Urinary bladder (tissue), 4 donors: ENCODE measurements at places on chromosomes 4 and X.

DNA sequence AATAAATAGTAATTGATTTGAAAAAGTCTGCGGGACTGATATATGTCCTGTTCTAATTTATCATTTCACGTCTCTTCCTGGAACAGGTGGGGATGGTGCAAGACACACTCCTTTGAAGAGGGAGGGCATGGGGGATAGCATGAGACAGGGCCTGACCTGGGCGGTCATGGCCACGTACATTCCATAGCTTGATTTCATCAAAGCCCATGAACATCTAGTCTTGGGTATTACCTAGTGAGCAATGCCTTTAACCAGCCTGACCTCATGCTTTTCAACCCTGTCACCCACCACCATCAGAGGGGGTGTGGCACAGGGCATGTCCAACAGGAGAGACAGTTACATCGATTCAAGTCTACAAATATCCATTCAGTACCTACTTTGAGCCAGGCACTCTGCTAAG, 52.3 kb upstream of the HOPX start:
- DNase-seq, result no peak

GRCh38 chrX:129726307-129727111, 12.3 kb upstream of the XPNPEP2 start:
- DNase-seq, result no peak

GRCh38 chrX:19776753-19777152, 110.6 kb downstream of the SH3KBP1 start:
- no peak for DNase-seq

- no peak for DNase-seq
Measured at GRCh38 chr4:47837908-47838294, at the start of gene CORIN. CORIN (minus strand) TSS chr4:47838067; CDS start chr4:47837949, 118 bp downstream.

- no peak for DNase-seq
Measured at GRCh38 chr4:132502096-132502552, 647.0 kb upstream of the PCDH10 start.

- DNase-seq, result no peak
Measured at GRCh38 chrX:45502396-45502795, 301.7 kb upstream of the DIPK2B start.

DNA sequence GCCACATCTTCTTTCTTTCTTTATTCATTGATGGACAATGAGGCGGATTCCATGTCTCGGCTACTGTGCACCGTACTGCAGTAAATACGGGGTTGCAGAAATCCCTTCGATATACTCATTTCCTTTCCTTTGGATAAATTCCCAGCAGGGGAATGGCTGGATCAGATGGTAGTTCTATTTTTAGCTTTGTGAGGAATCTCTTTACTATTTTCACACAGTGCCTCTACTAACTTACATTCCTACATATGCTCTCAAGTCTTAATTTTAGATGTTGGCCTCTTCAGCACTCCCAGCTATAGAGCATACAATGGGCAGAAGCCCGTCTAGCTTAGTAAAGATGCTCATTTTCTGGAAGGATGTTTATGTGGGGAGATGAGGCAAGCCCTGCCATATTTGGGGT, 317.4 kb downstream of the ASMT start:
- no peak for DNase-seq

GRCh38 chr4:186095406-186095805, 9.1 kb upstream of the FAM149A start:
- no peak for DNase-seq

DNA sequence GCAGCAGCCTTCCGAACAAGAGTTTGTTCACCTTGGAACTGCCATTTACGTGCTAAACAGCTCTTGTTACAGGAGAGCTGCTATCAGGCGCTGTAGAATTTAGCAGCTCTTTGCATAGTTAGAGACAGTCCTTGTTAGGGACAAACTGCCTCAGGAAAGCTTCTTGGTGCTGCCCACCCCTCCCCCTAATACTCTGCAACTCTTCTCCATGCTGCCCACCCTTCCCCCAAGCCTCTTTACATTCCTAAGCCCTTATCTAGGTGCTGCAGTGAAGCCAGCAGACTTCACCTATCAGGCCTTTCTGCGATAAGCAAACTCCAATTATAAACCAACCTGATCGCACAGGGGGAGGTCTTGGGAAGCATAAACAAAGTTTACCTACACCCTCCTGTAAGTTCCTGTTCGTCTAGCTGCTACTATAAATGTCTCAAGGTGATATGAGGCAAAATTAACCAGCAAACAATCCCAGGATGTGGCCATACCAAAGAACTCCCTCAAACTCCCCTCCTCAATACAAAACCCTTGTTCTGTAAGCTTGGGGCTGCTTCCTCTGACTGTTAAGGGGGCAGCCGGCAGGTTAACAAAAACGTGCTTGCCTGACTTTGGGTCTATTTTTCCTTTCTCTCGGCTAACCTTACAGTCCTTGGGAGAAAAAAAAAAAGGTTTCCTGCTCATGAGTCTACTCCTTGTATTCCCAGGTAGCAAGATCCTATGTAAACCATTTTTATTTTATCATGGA, 74.0 kb upstream of the GC start:
- DNase-seq, result no peak

DNA sequence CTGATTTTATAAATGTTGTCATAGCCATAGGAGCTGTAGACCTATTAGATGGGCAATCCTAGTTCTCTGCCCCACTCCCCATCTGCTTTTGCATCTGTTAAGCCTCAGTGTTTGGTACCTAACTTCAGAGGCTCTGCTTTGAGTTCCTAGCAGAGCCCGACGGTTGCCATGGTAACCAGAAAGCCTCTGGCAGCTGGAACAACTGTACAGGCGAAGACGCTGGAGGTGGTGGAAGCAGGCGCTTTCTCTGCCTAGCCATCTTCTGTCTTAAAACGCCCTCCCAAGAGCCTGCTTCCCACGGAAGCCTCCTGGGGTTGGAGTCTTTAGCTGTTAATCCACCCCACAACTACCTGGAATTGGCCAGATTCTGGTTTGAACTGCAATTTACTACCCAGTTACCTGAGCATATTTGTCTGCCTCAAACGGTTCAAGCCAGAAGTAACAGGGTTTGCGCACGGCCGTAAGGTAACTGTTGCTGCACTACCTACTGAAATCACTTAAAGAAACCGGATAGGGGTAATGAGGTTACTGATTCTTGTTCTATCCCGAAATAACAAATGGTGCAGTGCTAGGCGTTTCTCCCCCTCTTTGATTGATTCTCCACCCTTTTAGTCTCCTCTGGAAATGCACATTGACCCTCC, 1.0 kb upstream of the GABRG1 start:
- DNase-seq, result peak; percentile 5

DNA sequence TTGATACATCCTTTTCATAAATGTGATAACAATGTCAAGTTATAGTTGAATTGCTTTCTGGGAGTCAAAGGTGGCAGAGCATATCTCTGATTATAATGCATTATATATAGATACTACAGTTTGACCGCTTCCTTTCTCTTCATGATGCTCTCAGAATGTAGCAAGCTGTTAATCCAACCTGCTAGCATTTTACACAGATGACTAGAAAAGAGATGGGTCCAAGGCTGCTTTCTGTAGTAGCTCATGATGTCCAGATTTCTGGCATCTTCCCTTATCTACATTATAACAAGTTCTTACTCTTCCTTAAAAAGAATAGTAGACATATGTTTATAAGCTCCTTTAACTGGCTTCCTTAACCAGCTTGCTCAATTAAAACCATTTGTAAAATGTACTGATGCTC, 192.0 kb downstream of the NWD2 start:
- DNase-seq, result no peak

GRCh38 chrX:6708041-6708440, 173.1 kb upstream of the VCX3A start:
- DNase-seq, result no peak
